ENCODE measurements at places on chromosomes 2 and 18.

- DNase-seq = no peak
Observed at GRCh38 chr2:2919574-2920365, 457.8 kb downstream of the EIPR1 start.

GRCh38 chr18:79677221-79677620 is 2.4 kb upstream of the CTDP1 start:
- no peak for DNase-seq

DNA sequence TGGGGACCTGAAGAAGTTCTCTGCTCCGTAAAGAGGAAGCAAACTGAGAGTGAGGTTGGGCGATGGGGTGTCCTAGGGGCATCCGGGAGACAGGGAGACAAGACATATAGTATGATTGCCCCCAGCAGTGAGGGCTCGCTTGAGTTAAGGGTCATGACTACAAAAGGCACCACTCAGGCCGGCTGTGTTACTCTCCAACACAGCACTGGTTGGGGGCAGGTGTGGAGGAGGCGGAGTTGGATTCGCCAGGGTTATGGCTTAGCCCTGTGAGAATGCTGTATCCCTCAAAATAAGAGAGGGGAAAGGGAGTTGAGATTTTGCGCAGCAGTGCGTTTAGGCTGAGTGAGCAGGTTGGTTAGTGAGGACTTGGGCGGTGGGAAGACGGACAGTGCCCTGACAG is 12.0 kb downstream of the DYSF start:
- no peak for DNase-seq

GRCh38 chr2:133072837-133073694 is 403.1 kb upstream of the LYPD1 start:
- no peak for DNase-seq

DNA sequence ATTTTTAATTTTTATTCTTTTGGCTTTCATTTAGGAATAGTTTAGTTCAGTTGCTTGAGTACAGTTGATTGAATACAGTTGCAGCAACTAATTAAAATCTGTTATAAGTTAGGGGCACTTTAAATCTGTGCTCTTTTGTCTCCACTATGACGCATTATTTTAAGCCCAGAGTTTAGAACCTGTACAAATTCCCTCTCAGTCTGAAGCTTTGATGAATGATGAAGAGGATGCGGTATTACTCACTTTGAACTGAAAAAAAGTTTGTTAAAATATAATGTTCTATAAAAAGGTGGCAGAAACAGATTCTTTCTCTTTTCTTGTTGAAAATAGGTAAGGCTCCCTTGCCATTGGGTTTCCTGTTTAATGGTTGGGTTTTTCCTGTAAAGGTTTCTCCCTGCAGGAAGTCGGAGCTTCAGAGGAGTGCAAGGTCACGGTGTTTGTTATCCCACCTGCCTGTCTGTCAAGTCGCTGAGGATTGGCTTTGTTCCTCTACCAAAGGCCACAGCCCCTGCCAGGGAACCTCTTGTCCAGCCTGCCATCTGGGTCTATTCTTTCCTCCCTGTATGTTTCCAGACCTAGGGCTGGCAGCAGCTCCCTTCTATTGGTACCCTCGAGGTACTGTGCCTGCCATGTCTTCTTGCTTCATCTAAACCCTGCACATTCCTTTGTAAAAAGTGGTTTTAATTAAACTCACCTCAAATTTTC is 43.8 kb upstream of the FN1 start:
- no peak for DNase-seq

- DNase-seq = no peak
Observed at GRCh38 chr18:26468931-26469340, 79.4 kb downstream of the KCTD1 start.

DNA sequence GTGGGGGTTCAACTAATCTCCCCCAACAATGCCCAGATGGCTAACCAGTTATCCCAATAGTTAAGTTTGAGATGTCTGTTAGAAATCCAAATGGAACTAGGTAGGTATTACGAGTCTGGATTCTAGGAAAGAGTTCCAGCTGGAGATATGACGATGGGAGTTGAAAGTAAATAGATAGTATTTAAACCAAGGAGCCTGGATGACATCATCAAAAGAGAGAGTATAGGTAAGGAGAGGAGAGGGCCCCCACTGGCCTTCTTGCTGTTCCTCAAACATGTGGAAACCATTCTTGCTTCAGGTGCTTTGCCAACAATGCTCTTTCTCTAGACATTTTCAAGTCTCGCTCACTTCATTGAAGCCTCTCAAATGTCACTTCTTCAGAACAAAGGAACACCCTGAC is 26.0 kb upstream of the PAIP2B start:
- no peak for DNase-seq

Measured in stimulated activated CD4-positive, alpha-beta T cell treated with anti-CD3 and anti-CD28 coated beads, TNF-alpha, amount 100 ng/mL, for 1 hour (primary cell).